DMS53 (cell line): ENCODE measurements at places on chromosomes 5 and 9.

DNA sequence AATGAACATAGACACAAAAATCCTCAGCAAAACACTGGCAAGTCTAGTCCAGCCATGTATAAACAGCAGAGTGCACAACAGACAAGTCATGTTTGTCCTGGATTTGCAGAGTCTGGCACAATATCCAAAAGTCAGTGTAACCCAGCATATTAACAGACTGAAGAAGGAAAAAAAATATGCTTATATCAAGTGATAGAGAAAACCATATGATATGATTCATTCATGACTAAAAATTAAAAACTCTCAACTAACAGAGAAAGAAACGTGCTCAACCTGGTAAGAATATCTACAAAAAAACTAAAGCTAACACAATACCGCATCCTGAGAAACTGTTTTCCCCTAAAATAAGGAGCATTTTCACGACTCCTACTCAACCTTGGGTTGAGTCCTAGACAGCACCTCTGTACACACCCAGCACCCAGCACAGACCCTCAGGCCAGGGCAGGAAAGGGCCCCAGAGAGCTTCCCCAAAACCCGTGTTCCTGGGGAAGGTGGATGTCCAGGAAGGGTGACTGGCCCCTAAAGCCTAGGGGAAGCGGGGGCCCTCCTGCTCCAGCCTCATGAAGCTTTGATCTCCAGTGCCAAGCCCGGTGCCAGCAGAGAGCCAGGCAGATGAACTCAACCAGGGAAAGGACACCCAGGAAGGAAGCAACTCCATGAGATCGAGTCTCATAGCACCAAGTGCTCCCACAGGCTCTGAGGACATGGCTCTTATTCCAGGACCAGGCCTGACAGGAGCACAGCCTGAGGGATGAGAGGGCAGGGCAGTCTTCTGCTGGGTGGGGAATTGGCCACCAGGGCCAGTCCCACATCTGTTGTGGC is 38.9 kb downstream of the ADAMTS2 start:
- no peak for DNase-seq

GRCh38 chr9:116713271-116713670 is 26.2 kb downstream of the TRIM32 start:
- DNase-seq, result peak; percentile 7

GRCh38 chr9:6910497-6910896 is 152.7 kb downstream of the KDM4C start:
- DNase-seq, result no peak

DNA sequence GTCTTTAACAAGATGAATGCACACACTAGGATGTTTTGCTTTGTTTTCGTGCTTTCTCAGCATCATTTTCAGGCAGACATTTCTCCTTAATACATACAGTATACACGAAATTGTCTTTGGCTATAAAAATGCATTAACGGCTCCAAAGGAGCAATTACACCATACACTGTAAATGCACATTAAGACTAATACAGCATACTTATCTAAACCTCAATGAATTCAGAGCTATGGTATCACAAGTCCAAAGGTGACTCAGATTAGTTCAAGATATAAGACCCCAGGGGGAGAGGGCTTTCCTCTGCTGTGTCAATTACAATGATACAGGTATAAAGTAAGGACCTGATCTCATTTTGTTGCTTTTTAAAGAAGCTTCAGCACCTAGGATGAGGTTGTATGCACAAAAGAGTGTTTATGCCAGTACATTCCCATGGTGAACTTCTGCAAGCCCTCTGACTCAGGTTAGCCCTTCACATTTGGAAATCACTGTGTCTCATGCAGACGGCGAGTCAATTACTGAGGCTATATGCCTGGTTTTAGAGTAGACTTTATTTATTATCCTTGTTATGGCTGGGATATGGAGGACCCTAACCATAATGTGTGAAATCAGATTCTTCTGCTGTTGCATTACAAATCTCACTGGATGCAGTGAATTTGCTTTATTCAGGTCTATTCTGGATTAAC is 233.3 kb downstream of the ZNF608 start:
- peak; percentile 4 for DNase-seq

GRCh38 chr5:1655496-1656270 is 131.9 kb upstream of the LPCAT1 start:
- no peak for DNase-seq

GRCh38 chr5:133801431-133801830 is 167.0 kb downstream of the C5orf15 start:
- no peak for DNase-seq

GRCh38 chr9:134835448-134835847 is 45.2 kb upstream of the FCN2 start:
- DNase-seq, result no peak

- no peak for DNase-seq
Observed at GRCh38 chr9:78023003-78023741, 8.4 kb downstream of the GNAQ start.

GRCh38 chr5:73822278-73822988 is 196.4 kb downstream of the ARHGEF28 start:
- peak; percentile 54 for DNase-seq

DNA sequence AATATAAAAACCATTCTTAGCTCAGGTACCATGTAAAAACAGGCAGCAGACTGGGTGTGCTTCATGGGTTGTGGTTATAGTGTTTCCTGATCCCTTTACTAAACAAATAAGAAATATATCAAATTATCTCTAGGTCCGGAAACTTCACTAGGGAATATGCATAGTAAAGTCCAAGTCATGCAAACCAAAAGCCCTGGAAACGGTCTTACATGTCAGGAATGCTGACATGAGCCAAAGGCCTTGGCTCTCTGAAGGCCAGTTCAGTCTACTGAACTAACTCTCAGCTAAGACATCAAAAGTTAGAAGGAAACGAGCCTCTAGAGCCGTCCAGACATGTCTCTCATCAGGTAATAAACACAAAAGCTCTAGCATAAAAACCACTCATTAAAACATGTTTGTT is 778.9 kb upstream of the ZNF608 start:
- no peak for DNase-seq

GRCh38 chr9:102087141-102087540 is 348.7 kb upstream of the GRIN3A start:
- no peak for DNase-seq

- DNase-seq, result peak; percentile 92
Observed at GRCh38 chr9:107711542-107711941, 222.0 kb upstream of the KLF4 start.

GRCh38 chr5:118553662-118554061 is 434.7 kb downstream of the DTWD2 start:
- DNase-seq, result no peak

DNA sequence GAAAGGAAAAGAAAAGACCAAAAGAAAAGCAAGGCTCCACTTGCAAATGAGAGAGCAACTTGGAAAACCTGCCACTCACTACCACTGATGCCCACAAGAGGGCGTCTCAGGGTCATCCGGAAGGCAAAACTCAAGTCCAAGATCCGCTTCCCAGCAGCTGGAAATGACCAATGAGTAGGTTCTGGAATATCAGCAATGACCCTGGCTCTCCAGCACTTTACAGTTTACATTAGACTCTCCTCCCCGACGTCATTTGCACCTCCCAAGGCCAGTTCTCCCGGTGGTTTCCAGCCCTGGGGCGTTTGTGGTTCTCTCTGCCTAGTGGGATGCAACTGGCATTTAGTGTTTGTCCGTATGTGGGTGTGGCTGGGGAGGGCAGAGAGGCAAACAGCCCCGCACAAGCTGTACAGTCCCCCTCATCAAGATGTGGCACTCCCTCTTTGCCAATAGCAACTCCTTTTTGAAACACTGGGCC is 193.8 kb upstream of the ZNF618 start:
- peak; percentile 79 for DNase-seq

GRCh38 chr5:106727071-106727470 is 943.7 kb downstream of the EFNA5 start:
- no peak for DNase-seq

DNA sequence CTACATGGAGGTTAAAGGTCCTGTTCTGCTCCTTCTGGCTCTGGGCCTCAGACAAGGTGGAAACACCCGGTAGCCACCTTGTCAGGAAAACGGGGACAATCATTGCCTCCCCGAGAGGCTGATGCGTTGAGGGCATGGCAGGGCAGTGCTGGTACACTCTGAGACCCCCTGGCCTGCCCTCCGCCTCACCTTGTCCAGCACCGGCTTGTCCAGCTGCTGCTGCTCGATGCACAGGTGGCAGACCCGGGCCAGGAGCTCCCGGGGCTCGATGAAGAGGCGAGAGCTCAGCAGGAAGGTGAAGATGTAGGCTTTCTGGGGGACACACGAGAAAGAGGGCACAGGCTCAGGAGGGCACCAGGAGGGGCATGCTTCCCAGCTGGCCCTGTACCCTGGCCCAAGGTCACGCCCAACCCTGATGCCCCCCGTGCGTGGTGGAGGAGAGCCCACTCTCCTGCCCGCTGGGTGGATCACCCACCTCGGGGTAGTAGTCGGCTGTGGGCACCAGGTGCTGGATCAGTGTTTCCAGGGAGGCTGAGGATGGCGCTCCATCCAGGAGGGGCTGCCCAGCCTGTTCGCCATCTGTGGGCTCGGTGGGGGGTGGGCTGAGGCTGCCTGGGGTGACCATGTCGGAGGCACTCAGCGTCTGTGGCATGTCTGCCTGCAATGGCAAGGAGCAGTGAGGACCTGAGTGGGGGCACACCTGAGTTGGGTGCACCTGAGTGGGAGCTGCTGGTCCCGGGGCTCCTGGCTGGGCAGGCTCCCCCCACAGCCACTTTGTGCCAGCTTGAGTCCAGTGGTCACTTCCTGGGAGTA is 66.0 kb upstream of the RNF130 start:
- no peak for DNase-seq

GRCh38 chr9:134433101-134433500 is 106.8 kb downstream of the RXRA start:
- DNase-seq, result no peak

- peak; percentile 86 for DNase-seq
Observed at GRCh38 chr5:73451224-73452130, 2.9 kb upstream of the FOXD1 start.

GRCh38 chr5:68953875-68954617 is 139.8 kb upstream of the SLC30A5 start:
- no peak for DNase-seq

DNA sequence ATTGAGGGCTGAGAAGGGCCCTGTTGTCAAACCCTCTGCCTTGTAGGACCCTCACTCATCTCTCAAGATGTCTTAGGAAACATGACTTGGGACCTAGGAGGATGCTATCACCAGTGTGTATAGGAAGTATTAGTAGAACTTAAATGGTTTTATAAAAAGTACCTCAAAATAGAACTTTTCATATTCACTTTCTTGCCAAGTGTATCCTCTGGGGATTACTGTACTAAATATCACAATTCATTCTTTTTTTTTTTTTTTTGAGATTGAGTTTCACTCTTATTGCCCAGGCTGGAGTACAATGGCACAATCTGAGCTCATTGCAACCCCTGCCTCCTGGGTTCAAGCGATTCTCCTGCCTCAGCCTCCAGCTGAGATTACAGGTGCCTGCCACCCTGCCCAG is 56.2 kb downstream of the ARHGEF28 start:
- DNase-seq, result no peak

DNA sequence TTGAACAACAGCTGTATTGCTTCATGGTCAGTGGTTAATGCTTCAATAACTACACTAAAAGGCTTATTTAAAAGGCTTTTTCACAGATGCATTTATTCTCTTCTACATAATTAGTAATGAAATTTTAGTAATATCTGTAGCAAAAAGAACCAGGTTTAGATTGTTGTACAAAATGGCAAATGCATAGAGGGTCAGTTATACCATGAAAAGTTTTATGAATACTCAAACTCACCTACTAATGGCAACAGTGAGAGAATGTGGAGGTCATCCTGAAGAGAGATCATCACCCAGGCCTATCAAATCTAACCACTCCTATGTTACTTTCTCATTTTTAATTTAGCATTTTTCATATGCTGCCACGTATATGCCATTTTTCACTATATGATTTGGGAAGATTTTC is 444.3 kb upstream of the CDH9 start:
- DNase-seq, result no peak

- no peak for DNase-seq
Observed at GRCh38 chr5:167814828-167815227, 476.6 kb upstream of the WWC1 start.

GRCh38 chr5:74538206-74538661 is 102.3 kb downstream of the ENC1 start:
- DNase-seq, result no peak

GRCh38 chr9:24961762-24962161 is 416.1 kb upstream of the IZUMO3 start:
- DNase-seq, result no peak

DNA sequence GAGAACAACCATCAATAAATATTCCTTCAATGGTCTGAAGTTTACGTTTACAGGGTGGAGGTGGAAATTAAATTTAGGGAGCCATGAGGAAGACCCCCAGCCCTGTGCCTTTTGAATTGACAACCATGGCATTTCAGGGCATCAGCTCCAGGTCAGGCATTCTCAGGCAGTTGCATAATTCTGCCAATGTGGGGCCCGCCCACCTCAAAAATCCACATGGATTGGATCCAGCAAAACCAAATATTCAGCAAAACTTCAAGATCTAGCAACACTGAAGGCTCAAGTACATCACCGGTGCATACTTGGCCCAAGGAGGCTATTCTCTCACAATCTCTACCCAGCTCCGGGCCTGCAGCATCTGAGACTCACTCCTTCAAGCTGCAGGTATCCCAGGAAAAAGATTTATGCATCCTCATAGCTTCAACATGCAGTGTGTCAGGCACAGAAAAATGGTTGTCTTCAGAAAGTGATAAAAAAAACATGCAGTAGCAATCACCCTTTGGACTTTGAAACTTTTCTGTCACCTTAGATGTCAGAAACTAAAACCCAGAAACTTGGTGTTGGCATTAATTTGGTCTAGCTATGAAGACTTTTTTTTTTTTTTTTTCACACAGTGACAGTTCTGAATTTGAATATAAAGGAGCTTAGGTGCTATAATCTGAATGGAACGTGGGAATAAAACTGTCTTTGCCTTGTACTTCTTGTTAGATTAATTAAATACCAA is 21.4 kb upstream of the ANXA2R start:
- no peak for DNase-seq

- no peak for DNase-seq
Observed at GRCh38 chr5:144072518-144072927, 97.9 kb downstream of the YIPF5 start.

- peak; percentile 64 for DNase-seq
Observed at GRCh38 chr5:177537389-177538361, 16.7 kb downstream of the FAM193B start.

DNA sequence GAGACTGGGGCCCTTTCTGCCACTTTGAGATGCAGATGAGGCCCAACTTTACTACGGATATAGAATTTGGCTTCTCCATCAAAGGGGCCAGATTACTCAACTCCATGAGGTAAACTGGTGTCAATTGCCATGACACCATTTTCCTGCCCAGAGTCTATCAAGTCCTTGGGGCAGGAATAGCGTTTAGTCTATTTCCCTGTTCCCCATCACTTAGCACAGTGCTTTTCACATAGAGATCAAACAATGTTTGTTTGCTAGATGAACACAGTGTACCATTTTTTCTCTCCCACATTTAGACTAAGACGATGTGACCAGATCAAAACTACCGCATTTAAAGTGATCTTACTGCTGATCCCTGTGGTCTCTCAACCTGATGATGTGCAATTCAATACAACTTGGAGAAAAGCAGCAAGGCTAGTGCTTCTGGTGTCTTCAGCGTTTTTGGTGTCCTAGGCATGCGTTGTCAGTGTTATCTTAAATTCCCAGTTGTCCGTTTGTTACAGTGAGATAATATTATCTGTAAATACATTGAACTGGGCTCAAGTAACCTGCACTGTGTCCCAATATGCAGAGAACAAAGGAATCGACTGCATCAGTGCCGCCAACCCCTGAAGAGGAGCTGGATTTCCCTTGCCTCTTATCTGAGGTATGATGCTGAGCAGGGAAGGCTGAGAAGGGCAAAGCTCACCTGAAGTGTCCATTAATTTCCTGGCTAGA is 446.2 kb downstream of the PLK2 start:
- DNase-seq, result no peak
